ENCODE measurements at places on chromosomes 6 and 20.

DNA sequence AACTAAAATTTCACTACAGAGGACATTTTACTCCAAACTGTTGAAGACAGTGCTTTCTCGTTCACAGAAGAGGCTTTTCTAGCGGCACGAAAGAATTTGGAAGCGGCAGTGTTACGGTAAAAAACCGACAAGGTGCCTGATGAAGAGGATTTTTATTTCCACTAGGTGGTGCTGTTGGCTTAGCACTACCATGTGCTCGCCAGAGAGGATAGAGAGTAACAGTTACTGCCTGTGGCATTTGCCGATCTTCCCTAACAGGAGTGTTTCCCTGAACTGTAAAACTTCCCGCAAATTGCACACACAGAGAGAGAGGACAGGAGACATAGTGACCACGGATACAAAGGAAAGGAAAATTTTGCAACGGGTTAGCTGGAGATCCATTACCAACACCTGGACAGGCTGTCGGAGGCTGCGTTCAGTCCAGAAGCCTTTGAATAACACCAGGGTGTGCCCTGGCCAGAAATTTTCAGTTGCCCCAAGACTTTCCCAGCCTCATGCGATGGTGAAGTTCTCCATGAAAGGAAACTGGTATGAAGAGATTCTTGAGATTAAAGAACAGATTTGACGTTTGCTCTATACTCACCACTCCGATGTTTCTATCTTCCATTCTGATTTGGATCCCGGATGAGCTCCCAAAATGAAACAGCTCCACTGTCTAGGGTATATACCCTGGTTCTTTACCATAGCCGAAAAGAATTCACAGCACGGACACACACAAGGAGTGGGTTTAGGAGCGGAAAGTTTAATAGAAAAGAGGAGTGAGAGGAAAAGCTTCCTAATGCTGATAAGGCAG is 48.1 kb downstream of the HLA-DPB1 start:
- DNase-seq: no peak

DNA sequence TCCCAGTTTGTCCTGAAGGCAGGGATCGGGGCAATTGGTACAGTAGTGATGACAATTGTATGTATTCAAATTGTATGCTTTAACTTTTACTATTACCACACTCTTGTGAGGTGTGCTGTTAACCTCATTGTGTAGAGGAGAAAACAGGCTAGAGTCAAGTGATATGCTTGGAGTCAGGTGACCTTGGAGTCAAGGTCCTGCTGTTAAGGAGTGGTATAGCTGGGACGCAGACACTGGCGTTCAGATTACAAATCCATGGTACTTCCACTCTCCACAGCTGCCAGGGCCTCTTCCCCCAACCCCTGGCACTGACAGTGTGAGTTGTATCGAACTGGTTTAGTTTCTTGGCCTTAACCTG is 10.5 kb downstream of the CNPY3 start:
- DNase-seq: no peak

- DNase-seq: no peak
Measured at GRCh38 chr6:137651591-137652335, 157.6 kb upstream of the OLIG3 start.

DNA sequence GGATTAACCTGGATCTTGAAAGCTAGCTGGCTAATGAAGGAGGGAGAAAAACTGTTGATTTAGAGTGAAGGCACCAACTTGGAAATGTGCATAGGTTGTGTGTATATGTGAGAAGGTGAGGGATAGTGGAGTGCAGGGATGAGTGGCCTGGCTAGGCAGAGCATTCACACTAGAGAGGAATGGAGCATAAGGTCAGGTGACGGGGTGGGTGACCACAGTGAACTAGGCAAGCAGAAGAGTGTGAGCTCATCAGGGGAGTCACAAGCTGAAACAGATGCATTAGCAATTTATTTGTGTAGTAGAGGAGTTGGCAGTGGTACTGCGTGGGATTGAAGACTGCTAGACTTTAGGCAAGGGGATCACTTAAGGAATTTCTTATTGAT is 10.5 kb downstream of the ANKRD66 start:
- no peak for DNase-seq

GRCh38 chr6:280775-281468 is 11.4 kb upstream of the DUSP22 start:
- no peak for DNase-seq

DNA sequence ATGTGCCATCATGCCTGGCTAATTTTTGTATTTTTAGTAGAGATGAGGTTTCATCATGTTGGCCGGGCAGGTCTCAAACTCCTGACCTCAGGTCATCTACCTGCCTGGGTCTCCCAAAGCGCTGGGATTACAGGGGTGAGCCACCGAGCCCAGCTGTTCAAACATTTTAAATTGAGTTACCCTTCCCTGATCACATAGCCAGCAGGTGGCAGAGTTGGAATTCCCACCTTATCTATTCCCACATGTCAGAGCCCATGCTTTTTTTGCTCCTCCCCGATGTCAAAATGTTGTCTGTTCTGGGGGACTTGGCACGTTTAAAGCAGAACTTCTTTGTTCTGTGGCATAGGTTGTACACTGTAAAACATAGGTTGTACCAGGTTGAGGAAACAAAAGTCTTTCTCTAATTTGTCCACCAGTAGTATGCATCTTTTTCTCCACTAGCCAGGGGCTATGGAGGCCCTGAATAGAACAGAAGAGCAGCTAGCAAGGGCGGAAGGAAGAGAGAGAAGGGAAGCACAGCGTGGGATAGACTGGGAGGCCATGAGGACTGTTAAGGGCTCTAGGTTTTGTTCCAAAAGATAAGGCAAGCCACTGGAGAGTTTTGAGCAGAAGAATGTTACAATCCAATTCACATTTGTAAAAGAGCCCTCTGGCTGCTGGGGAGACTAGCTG is 7.3 kb upstream of the LBP start:
- no peak for DNase-seq

Data from glutamatergic neuron (in vitro differentiated cells).